Pulmonary artery endothelial cell (primary cell): ENCODE measurements at places on chromosomes 16 and 17. TPM values are rescaled to one million over a fixed set of nuclear protein-coding genes. Genes with fewer than 3 reads are reported as not detected.

FA2H gene
- not detected in 2 replicates for total RNA-seq

TBC1D3I gene
- 0.14 TPM in 1 of 2 replicates, not detected in the other for total RNA-seq

DNA sequence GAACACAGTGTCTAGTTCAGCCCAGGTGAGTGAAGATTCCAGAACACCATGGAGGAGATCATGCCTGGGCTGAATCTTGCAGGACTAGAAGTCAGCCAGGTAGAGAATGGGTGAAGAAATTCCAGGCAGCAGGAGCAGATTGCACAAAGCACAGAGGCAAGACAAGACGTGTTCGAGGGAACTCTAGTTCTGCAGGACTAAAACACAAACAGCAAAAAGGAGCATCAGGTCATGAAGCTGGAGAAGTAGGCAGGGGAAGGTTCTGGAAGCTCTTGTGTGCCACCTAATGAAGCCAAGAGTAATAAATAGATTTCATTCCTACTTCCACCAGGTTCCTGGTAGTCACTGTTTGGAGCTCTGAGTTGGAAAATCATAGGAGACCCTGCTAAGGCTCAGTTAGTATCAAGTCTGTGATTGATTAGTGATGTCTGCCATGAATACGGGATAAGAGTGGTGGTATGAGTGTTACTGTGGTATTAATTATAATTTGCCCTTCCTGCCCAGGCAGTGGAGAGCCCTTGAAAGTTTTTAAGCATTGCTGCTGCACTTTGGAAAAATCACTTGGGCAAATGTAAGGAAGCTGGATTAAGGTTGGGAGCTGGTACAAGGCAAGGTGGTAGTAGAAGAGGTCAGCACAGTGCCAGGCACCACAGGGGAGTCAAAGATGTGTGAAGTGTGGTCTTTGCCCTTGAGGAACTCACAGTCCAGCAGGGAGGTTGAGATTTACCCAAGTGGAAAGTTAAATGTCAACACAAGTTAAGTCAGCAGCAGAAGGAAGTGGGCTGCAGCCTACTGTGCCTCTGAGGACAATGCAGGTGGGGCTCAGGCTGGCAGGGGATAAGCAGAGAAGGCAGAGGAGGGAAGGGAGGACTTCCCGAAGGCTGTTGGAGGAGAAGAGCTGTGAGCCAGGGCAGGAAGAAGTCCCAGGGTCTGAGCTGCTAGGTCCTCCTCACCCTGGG is 13.5 kb upstream of the FOXN1 start:
- DNase-seq, result no peak

GRCh38 chr17:44386182-44386525 is 3.3 kb downstream of the ITGA2B start:
- no peak for DNase-seq

DNA sequence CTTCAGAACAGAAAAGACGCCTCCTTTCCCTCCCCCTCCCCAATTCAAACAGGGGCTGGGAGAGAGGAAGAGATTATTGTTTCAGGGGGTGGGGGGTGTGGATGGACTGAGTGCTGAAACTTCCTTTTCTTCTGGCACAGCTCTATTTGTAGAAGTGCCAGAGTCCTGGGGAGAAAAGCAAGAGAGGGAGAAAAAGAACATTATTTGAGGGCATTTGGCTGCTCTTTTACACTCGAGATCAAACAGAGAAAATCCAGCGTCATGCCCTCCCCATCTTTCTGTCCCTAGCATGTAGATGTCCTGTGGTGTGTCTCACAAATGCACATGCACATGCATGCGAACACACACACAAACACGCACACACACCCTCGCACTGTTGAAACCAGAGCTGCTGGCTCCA is 13.0 kb downstream of the ARL4D start:
- DNase-seq, result no peak

DNA sequence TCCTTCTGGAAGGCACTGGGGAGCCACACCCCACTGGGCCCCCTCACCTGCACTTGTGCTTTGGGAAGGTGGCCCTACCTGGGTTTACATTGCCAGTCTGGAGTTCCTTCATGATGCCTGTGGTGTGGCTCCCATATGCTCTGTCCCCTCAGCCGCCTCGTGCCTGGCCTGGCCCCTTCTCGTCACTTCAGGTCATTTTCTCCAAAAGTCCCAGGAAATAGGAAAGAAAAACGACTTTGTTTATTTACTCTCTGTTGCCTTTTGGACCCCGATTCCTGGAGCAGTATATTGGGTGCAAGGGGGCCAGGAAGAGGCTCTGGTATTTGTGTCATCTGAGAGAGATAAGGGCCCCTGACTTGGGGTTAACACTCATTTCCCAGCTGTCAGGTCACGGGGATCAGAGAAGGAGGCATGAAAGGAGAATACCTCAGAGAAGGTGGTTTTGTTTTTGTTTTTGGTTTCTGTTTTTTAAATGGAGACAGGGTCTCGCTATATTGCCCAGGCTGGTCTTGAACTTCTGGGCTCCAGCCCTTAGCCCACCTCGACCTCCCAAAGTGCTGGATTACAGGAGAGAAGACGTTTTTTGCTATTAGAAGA is 4.7 kb downstream of the SOCS3 start:
- no peak for DNase-seq
